ENCODE measurements at places on chromosomes 4 and X. TPM values are rescaled to one million over a fixed set of nuclear protein-coding genes. Genes with fewer than 3 reads are reported as not detected.

Gene ZC4H2
- 7.1 TPM for total RNA-seq

Gene POLN
- 2.2 TPM for total RNA-seq

DNA sequence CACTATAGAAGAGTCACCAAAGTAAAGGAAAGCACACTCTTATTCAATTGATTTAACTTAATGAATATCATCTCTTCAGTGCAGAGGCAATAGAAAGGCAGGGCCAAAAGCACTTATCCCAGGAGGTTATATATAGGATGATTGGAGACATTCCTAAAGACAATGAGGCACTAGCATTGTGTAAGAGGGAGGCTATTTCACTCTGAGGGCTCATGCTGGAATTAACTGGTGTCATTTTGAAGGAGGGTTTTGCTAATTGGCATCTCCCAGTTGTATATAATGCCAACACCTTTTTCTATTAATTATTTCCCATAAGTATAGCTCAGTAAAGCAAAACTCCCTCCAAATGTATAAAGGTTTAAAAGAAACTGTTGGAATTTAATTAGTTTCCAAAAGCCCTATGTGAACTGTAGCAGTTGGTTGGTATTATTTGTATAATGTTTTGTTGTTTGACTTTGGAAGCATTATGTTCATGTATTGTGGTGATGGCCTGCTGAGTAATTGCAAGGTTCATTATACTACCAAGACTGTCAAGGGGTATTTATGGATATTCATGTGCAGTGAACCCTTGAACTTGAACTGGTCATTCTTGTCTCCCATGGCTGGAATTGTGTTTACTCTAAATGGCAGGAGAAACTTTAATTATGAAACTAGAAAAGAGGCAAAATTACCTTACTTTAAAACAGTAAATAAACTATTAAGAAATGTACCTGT is 270.3 kb downstream of the BMPR1B start:
- H3K27ac ChIP-seq: no peak overlapping the region
- no peak for DNase-seq
- H3K4me1 ChIP-seq: no peaks in the 10 kb centered on the region
- H3K36me3 ChIP-seq: no peaks in the 10 kb centered on the region
- H3K27me3 ChIP-seq: no peaks in the 10 kb centered on the region
- no peak overlapping the region for H3K4me3 ChIP-seq

- H3K4me1 ChIP-seq: no peaks in the 10 kb centered on the region
- H3K27ac ChIP-seq: no peak overlapping the region
- DNase-seq: no peak
- no peak overlapping the region for H3K4me3 ChIP-seq
- H3K27me3 ChIP-seq: no peaks in the 10 kb centered on the region
Measured at GRCh38 chr4:78923464-78924312, 15.6 kb downstream of the PAQR3 start.

GRCh38 chrX:10404436-10404835 is 215.9 kb downstream of the MID1 start:
- H3K27me3 ChIP-seq: no peaks in the 10 kb centered on the region
- no peak for DNase-seq
- H3K4me3 ChIP-seq: no peak overlapping the region
- no peak overlapping the region for H3K27ac ChIP-seq
- no peaks in the 10 kb centered on the region for H3K36me3 ChIP-seq

DNA sequence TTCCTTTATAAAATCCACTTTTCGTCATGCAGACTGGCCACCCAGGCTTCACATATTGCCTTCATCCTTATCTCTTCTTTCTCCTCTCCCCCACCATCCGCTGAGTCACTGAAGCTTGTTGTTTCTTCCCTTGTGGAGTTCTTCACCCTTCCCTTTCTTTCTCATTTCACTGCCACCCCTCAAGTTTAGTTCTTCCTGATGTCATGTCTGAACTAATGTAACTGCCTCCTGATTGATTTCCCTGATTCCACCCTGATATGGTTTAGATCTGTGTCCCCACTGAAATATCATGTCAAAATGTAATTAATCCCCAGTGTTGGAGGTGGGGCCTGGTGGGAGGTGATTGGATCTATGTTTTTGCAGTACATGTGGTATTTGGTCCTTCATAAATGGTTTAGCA is 151.4 kb downstream of the CPEB2 start:
- DNase-seq: no peak
- H3K27ac ChIP-seq: no peak overlapping the region
- peaks cover 12% of the 10 kb centered on the region for H3K4me1 ChIP-seq
- no peaks in the 10 kb centered on the region for H3K36me3 ChIP-seq
- H3K27me3 ChIP-seq: no peaks in the 10 kb centered on the region

Measured in lower lobe of right lung (tissue), 2 donors.